Mesenteric fat pad (tissue), 1 donor: ENCODE measurements at places on chromosomes 13 and 19. TPM values are rescaled to one million over a fixed set of nuclear protein-coding genes. Genes with fewer than 3 reads are reported as not detected.

KLHL1 gene
- total RNA-seq: not detected

PRR22 gene
- total RNA-seq: 1.5 TPM

DDX49 gene
- 49.1 TPM for total RNA-seq

ZNF528 gene
- 11.0 TPM for total RNA-seq

SERPINE3 gene
- not detected for total RNA-seq

THSD1 gene
- total RNA-seq: 6.7 TPM

AKT2 gene
- total RNA-seq: 189 TPM

OR10H1 gene
- total RNA-seq: not detected

- no peak for DNase-seq
Observed at GRCh38 chr13:57045826-57046546, 94.7 kb upstream of the PRR20A start.

GRCh38 chr19:1254081-1254527 lies 5.7 kb downstream of the MIDN start:
- no peak for DNase-seq

DNA sequence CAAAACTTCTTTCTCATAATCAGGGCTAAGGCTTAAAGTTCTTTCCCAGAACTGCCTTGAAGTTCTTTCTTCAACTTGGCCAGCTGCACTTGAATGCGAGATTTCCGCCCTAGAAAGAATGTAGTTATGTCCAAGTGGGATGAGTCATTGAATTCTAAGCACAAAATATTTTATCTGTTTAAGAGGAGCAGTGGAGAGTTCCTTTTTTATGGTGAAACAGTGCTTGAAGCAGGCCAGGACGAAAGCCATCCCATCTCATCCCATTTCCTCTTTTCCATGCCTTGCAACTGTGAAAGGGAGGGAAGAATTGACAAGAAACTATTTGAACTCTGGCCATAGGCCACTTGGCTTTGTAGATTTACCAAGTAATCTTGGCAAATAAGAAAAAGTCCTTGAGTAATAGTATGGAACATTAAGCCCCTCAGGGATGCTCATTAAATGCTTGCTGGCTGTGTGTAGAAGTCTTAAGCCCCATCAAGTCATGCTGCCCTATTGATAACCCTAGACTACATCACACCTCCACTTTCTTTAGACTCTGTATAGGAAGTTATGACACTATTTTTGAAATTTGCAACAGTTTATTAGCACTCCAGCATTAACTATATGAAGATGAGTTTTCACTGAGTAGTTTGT lies 174.5 kb downstream of the KCTD12 start:
- no peak for DNase-seq

DNA sequence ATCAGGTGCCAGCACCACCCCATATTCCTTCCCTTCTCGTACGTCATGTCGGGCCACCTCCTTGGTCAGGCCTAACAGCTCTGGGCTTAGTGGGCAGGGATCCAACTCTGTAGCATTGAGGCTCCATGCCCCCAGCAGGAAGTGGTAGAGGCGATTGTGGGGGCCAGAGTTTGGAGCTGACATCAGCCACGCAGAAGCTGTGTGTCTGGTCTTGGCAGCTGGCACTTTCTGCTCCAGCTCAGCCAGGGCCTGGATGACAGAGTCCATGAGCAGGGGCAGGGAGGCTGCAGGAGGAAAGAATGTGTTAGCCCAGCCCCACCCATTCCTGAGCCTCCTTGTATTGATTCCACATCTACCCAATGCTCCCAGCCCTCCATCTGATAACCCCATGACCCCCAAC lies 3.0 kb downstream of the PGLYRP2 start:
- no peak for DNase-seq

- DNase-seq: no peak
Observed at GRCh38 chr13:94093652-94094315, 385.7 kb downstream of the DCT start.

- DNase-seq: no peak
Observed at GRCh38 chr13:95181586-95181985, 119.7 kb downstream of the ABCC4 start.

GRCh38 chr19:54312436-54313377 lies at the start of gene LILRA5:
Gene LILRA5, minus strand, starts transcription at chr19:54313166. Its CDS starts 147 bp downstream, at chr19:54313019.
- DNase-seq: peak; percentile 68

DNA sequence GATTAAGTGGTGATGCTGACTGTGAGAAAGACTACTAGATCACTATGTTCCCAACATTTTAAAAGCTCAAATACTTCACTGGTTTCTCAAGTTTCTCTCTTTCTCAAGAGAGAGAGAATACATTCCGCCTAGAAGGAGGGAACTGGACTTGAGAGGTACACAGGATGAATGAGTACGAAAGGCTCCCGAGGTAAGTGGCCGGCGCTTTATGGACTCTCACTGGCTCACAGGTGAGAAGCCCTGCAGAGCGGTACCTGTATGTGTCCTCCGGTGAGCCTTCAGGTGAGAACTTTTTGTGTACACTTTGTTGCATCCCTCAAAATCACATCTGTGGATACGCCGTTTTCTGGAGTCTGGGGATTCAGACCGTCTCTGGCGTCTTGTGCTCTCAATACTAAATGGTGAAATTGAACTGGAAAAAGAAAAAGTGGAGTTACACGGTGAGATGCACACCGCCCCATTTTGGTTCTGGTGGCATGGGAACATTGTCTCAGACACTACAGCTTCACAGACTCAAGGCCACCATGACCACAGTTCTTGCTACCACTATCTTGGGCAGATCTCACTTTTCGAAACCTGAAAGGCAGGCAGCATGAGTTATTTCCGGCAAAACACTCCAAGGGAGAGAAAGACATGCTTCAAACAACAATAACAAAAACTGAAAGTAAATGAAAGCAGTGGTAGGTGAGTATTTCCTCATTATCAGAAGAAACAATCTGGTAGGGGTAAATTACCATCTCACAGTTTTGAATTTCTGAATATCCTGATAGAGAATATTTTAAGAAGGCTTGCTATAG lies 418.9 kb downstream of the KLF12 start:
- no peak for DNase-seq

DNA sequence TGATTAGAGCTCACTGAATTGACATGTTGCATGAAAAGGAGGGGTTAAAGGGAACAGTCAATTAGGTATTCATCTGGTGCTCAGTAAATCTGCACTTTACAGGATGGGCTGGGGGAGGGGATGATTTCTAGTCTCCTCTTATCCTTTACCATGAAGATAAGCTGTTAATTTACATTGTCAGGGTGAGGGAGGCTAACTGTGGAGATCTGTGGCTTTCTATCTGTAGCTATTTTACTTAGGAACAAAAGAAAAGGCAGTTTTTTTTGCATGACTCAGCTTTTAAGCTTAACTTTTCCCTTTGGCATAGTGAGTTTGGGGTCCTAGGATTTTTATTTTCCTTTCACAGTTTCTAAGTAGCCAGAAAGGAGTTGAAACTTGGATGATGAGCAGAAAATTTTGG lies 253.3 kb downstream of the LMO7 start:
- DNase-seq: no peak

DNA sequence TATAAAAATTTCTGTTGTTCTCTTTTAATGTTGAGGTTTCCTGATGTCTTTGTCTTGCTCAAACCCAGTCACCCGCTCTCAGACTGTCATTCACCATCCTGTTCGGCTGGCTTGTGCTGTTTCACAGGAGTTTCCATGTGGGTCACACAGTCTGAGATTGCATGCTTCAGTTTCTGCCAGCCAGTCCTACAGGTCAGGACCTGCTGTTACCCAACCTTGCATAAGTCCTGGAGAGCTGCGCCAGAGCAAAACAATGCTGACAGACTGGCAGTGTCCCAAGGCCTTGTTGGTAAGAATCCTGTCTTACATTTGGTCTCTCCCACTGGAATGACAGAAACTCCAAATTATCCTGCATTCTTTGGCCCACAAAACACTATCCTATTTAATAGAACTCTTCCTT lies 340.0 kb upstream of the SLITRK5 start:
- no peak for DNase-seq
